ENCODE measurements at places on chromosomes 11 and 22.

GRCh38 chr11:1753229-1753928 is 3.0 kb upstream of the IFITM10 start:
- no peak for DNase-seq

DNA sequence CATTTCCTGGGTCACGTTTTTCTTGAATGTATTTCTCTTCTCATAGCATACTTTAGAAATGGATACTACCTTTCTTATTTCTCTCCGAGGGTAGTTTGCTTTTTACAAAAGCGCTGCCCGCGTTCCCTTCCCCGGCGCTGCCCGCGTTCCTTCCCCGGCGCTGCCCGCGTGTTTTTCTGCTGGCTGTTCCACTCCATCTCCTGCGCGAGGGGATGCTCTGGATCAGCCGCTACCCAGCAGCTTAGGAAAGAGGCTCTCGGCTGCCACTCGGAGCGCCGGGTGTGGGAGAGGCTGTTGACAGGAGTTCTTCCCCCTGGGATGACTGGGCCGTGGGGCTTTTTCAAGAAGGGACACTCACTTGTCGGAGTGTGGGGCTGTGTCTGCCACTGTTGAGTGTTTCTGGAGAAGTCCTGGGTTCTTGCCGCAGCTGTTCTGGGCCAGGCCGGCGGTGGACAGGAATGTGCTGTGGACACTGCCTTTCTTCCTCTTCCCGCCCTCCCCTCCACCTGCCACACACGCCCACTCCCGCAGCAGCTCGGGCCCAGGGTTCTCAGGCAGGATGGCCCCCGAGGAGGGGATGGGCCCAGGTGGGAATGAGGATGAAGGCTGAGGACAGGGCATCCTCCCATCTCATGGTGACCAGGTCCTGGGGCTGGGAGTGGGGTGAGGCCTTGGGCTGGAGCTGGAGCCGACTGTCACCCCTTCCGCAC is 30.6 kb downstream of the GLB1L2 start:
- no peak for DNase-seq

GRCh38 chr11:65934014-65934413 is 11.3 kb upstream of the TSGA10IP start:
- no peak for DNase-seq

- DNase-seq, result no peak
Observed at GRCh38 chr22:41217553-41218157, 12.5 kb downstream of the L3MBTL2 start.

- no peak for DNase-seq
Observed at GRCh38 chr11:129643031-129643721, 172.5 kb upstream of the TMEM45B start.

- no peak for DNase-seq
Observed at GRCh38 chr11:1887451-1888346, 4.0 kb downstream of the PRR33 start.

GRCh38 chr11:32148895-32149294 is 58.0 kb downstream of the RCN1 start:
- DNase-seq, result no peak

DNA sequence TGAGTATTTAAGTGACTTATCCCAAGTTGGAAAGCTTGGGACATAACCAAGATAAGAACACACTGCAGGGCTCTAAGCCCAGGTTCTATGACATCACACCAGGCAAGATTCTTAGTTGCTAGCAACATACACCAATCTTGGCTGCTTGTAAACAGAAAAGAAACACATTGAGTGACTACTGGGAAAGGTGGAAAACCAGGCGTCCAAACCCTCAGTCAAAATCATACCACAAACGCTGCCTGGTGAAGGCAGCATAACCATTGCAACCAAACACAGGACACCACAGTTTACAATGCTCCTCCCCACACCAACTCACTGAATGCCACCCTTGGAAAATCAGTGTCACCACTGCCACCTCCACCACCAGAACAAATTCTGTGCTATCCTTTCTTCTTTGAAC is 379.9 kb downstream of the TTC28 start:
- DNase-seq, result no peak

DNA sequence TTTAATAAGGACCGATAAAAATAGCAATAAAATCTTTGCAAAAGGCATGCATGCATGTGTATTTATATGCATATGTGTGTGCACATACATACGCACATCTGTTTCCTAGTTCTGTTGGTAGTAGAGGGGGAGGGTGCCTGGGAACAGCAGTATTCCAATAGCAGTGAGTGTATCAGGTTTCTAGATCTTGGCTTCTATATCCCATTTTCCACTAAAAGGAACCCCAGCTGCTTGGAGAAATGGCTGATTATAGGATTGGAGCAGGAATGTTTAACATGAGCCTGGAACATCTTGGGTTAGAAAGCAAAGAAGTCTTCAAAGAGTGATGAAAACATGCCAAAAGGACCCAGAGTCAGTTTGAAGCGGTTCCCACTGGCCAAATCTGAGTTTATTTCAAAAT is 21.0 kb downstream of the TNRC6B start:
- DNase-seq, result no peak

- no peak for DNase-seq
Observed at GRCh38 chr11:15858881-15859280, 497.5 kb downstream of the SOX6 start.

GRCh38 chr11:123405123-123405592 is 24.9 kb upstream of the GRAMD1B start:
- no peak for DNase-seq

GRCh38 chr11:34416088-34416487 is 22.6 kb upstream of the CAT start:
- no peak for DNase-seq

DNA sequence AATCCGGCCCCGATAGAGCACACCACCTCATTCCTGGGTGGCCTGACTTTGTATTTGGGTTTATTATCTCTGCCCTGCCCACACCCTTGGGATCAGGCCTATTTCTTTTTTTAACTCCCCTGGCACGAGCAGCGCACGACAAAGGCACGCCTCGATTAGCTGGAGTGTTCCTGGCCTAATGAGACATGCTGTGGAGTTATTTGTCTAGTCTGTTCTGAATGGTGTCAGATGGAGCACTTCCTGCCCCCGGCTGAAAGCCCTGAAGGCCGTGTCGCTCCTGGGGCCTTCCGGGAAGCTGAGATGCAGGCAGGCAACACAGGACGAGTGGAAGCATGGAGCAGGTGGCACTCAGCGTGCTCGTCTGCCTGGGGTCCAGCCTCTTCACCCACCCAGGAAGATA is 47.1 kb downstream of the LARGE1 start:
- no peak for DNase-seq

GRCh38 chr11:47434011-47434786 is 8.0 kb upstream of the PSMC3 start:
- DNase-seq, result no peak

GRCh38 chr11:130121445-130121978 is 38.1 kb upstream of the ST14 start:
- no peak for DNase-seq

DNA sequence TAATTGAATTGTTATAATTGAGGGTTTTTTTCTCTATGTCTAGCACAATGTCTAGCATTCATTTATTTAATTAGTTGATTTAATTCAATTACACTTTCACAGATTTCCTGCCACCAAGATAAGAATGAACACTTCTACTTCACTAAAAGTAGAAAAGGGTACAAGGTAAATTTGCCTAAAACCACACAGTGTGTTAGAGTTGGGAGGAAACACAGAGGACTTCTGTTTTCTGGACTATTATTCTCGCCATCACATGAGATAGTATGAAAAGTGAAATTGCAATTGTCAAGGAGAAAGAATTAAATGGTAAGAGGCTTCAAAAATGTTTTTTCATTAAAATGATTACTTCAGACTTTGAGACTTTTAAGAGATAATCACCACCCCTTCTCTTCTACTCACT is 109.5 kb downstream of the ETS1 start:
- no peak for DNase-seq

- DNase-seq, result no peak
Observed at GRCh38 chr11:114236829-114237228, 59.4 kb upstream of the NNMT start.

GRCh38 chr22:28346308-28346707 is 333.3 kb downstream of the TTC28 start:
- no peak for DNase-seq

- no peak for DNase-seq
Observed at GRCh38 chr11:131866535-131867400, 496.4 kb downstream of the NTM start.

- DNase-seq, result no peak
Observed at GRCh38 chr11:116062490-116063171, 558.4 kb upstream of the CADM1 start.
